Endodermal cell (in vitro differentiated cells): ENCODE measurements at places on chromosomes 12 and 14. TPM values are rescaled to one million over a fixed set of nuclear protein-coding genes. Genes with fewer than 3 reads are reported as not detected.

PLEKHD1 gene
- total RNA-seq, result 0.07 to 0.11 TPM (median 0.08 TPM) in 3 replicates

PIK3C2G gene
- total RNA-seq, result 0.42 TPM in 1 of 3 replicates, not detected in the others

PIWIL1 gene
- total RNA-seq, result not detected in 2 replicates

GRCh38 chr14:101078892-101079221 is 175.3 kb upstream of the RTL1 start:
- H3K27ac ChIP-seq, result no peak overlapping the region
- no peaks in the 10 kb centered on the region for H3K27me3 ChIP-seq
- H3K4me3 ChIP-seq, result no peak overlapping the region

DNA sequence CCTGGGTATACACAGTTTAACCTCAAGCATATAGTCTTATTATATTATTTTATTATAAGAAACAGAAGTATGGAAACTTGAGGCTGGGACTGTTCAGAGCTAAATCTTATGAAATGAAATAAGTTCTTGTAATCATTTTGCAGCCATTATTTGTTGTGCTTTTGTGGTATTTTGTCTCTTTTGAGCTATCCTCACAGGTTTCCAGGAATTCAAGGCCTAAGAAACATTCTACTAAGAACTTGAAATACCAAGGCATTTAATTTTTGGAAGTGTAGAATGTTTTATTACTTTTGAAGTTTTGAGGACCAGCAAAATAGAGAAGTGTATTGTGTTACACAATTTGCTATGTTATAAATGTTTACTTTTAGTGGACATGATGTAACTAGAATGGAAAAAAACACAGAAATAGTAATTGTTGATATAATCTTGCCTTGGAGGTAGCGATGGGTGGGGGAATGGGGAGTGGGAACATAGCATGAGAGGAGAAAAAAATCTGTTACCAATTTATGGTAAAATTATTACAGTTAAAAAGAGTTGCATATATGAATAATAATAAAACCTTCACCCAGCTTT is 81.7 kb downstream of the CRADD start:
- H3K36me3 ChIP-seq, result no peaks in the 10 kb centered on the region
- no peaks in the 10 kb centered on the region for H3K27me3 ChIP-seq
- no peak overlapping the region for H3K4me3 ChIP-seq
- H3K4me1 ChIP-seq, result peaks cover 2% of the 10 kb centered on the region

- no peaks in the 10 kb centered on the region for H3K27me3 ChIP-seq
- H3K27ac ChIP-seq, result no peak overlapping the region
- no peak for DNase-seq
- H3K4me1 ChIP-seq, result no peaks in the 10 kb centered on the region
- H3K4me3 ChIP-seq, result no peak overlapping the region
- no peaks in the 10 kb centered on the region for H3K36me3 ChIP-seq
These were observed 79.1 kb downstream of the CRADD start for GRCh38 chr12:93756288-93756687.

- peak overlapping the region; percentile 16 for H3K4me3 ChIP-seq
- H3K27ac ChIP-seq, result no peak overlapping the region
- no peaks in the 10 kb centered on the region for H3K27me3 ChIP-seq
- peaks cover 12% of the 10 kb centered on the region for H3K4me1 ChIP-seq
These were observed 19.5 kb upstream of the TTC9 start for GRCh38 chr14:70622111-70622712.

GRCh38 chr14:104633276-104634137 is 28.9 kb upstream of the TMEM179 start:
- no peaks in the 10 kb centered on the region for H3K27me3 ChIP-seq
- H3K36me3 ChIP-seq, result no peaks in the 10 kb centered on the region
- peaks cover 7% of the 10 kb centered on the region for H3K4me1 ChIP-seq
